GM20000 (cell line): ENCODE measurements at places on chromosomes 7 and 10.
A peak's percentile ranks its signal among the peaks of the same experiment; 100 is the strongest.

GRCh38 chr10:32338262-32338661 is 8.7 kb downstream of the EPC1 start:
- no peak for DNase-seq

GRCh38 chr10:74432841-74433594 is 282.0 kb downstream of the ADK start:
- DNase-seq: no peak

GRCh38 chr10:72354356-72355213 is at the start of gene DNAJB12:
Gene DNAJB12, minus strand, starts transcription at chr10:72354919. Its CDS starts 22 bp downstream, at chr10:72354897.
- peak; percentile 94 for DNase-seq

DNA sequence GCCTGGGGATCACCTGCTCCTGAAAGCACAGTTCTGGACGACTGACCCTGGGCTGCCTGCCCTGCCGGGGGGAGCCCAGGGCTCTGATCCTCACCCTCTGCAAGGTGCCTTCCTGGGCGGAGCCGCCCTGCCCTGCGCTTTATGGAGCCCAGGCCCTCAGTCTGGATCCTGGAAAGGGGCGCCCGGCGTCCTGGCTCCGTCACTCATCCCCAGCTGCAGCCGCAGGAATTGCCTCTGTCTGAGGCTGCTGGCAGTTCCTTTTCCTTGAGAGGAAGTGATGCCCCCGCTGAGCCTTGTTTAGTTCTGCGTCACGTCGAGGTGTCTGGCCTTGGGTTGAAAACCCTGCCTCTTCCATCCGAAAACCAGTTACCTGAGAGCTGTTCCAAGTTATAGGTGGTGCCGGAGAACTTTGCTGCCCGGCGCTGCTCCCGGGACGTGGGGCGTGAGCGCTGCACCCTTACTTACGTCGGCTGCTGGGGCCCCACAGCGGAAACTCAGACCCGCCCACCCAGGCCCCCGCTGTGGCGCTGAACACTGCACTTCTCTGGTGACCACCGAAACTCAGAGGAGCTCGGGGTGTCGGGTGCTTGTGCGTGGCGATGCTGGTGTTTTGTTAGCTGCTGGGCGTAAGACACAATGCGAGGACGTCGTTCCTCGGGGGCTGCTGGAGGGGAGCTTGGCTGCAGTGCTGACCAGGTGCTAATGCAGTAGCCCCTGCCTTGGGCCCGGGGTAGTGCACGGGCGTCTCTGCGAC is 5.4 kb downstream of the MAFK start:
- DNase-seq: no peak

GRCh38 chr10:86123715-86124114 is 242.9 kb downstream of the GRID1 start:
- DNase-seq: no peak

DNA sequence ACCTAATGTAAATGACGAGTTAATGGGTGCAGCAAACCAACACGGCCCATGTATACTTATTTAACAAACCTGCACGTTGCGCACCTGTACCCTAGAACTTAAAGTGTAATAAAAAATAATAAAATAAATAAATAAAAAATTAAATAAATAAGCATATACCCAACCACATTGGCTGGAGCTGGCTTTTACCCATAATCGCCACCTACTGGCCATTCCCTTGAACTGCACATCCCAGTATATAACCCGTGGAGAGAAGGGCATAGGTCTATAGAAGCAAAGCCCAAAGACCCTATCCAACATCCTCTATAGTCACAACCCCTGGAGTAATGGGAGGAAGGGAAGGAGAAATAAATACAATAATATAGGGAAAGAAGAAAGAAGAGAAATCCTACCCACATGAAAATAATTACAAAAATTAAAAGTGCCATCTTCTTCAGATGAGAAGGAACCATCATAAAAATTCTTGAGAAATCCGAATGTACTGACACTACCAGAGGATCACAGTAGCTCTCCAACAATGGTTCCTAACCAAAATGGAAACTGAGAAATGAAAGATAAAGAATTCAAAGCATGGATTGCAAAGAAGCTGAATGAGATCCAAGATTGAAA is 65.6 kb downstream of the TWIST1 start:
- DNase-seq: peak; percentile 44

DNA sequence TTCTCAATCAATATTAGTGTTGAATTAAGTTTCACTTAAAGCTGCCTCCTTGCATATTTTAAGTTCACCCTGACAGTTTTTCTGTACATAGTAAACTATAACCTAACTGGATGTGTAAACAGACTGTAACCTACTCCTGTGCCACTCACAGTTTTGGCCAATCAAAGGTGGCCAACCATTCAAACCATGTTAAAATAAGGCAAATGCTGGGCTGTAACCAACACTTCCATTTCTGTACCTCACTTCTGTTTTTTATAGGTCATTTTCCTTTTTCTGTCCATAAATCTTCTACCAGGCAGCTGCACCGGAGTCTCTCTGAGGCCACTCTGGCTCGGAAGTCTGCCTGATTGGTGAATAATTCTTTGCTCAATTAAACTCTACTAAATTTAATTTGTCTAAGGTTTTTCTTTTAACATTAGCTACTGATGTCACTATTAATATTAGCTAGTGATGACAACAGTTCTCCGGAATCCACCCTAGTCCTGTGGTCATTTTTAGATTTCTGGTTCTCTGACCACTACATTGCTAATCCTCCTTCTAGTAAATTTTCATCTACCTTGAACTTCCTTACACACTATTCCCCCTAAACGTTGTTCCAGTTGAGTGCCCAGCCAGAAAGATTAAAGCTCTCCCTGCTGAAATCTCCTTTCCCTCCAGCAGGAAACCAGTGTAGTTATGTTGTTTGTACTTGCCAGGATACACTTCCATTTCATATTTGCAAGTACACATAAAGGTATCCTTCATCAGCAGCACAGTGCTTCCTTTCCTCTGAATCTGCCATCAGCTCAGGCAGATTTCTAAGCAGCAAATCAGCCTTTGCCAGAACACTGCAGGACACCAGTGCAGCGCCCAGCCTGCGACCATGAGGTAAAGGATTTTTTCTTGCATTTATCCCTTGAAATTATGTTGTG is 18.6 kb upstream of the IFIT2 start:
- DNase-seq: no peak

DNA sequence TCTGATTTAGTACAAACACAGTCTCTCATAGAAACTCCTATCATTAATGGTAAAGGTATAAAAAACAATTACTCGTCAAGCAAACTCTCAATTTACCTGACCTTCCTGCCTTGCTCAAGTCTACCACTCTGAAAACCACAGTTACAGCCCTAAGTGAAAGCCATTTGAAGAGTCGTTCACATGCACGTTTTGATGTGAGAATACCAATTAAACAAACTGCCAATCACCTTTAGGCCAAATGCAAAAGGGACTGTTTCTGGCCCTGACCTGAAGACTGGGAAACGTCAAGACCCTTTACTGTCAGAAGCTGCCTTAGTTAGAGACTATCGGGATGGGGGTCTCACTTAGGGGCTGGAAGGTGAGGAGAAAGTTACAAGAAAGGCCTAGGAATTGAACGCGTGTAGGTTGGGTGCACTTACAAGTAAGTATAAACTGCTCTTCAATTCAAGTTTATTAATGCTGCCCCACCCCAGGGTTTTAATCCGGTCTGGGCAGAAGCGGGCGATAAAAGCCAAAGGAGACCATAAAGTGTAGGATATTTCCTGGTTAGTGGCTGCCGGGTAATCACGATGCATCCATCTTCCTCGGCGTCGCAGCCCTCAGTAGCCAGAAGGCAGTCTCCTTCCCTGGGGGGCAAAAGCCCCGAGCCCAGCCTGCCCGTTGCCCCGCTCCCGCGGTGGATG is 935 bp downstream of the TM9SF3 start:
- peak; percentile 25 for DNase-seq

DNA sequence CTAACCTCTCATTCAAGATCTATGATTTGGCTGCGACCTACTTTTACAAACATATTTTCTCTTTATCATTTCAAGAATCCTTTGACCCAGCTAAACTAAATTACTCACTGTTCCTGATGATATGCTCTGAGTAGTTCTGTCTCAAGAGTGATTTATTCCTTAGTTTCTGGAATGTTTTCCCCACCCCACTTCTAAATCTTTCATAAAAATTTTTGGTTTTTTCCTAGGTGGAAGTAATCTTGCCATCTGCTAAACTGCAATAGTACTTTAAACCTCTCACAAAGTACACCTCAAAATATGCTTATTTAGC is 170.8 kb downstream of the DNAJC1 start:
- no peak for DNase-seq

DNA sequence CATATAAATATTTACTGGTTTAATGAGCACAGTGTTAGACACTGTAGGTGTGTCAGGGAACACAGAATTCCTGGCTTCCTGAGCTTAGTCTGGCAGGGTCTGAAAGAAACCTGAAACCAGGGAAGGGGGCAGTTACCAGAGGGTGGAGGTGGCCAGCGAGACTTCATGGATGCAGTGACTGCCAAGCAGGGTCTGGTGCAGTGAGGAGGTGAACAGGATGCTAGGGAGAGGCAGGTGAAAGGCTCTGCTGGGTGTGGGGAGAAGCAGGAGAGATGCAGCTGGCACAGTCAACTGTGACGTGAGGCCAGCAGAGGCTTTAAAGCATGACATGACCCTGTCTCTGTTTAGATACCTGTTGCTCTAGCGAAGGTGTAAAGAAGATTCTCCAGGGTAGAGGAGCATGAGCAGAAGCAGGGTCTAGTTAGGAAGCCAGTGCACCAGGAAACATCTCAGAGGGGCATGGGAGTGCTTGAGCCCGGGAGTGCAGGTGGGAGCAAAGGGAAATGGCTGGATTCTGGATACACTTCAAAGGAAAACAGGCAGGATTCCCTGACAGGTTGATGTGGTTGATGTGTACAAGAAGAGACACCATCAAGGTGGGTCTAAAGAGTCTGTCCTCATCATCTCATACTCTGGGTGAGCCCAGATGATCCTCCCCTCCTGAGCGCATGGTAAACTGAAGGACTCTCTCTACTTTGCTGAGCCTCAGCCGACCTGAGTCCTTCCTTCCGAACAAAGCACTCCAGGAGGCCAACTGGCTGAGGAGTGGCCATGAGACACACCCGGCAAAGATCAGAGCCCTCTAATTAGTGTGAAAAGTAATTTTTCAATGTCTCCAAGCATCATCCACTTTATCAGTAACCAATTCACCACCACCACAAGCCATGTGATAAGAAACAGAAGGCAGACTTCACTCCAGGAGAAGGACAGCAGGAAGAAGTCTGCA is 186.8 kb downstream of the COBL start:
- no peak for DNase-seq

- DNase-seq: no peak
These were observed 37.8 kb upstream of the SEC61G start for GRCh38 chr7:54796853-54797252.

DNA sequence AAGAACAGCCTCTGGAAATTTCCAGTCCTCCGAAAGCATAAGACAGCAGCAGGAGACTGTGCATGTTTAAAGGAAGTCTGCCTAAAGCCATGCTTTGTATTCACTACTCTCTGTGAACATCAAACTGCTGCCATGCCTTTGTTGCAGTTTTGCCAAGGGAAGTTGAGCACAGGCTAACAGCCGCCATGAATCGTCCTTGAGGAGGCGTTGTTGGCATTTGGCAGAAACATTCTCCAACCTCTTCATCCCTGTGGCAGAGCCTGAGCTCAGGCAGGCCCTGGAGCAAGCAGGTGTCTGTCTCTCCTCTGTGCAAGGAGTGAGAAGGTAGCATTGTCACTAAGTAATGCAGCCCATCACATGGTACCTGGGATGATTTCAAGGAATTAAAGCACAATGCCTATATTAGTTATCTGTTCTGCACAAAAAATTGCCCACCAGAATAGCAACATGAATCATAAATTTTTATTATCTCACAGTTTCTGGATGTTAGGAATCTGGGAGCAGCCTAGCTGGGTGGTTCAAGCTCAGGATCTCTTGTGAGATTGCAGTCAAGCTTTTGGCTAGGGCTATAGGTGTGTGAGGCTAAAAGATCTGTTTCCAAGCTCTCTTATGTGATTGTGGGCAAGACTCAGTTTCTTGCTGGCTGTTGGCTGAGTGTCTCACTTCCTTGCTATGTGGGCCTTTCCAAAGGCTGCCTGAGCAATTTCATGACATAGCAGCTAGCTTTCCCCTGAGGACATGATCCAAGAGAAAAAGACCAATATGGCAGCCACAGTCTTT is 46.5 kb upstream of the KIAA1217 start:
- DNase-seq: no peak

GRCh38 chr10:101666083-101666482 is 28.9 kb downstream of the FBXW4 start:
- DNase-seq: no peak

- peak; percentile 76 for DNase-seq
These were observed 8.8 kb upstream of the INTS1 start for GRCh38 chr7:1512781-1513656.

DNA sequence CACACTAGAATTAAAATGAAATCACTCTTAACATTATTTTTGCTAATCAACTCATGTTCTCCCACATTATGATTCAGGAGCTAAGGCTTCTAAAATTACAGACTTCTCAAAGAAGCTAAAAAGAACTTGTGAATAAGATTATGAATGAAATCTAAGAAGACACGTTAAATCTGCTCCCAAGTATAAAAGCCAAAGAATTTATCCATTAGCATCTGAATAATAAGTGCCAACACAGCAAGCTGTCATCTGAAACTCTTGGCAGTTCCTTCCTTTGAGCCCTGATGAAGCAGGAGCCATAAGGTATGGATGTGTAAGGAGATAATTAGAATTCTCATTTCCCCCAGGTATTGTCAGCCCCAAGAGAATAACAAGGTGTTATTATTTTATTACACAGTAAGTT is 50.3 kb downstream of the TPK1 start:
- DNase-seq: no peak

GRCh38 chr7:104943502-104944343 is 70.3 kb upstream of the KMT2E start:
- DNase-seq: peak; percentile 67

GRCh38 chr7:117186218-117187010 is 136.4 kb downstream of the WNT2 start:
- DNase-seq: no peak

GRCh38 chr7:5704534-5704922 is 76.9 kb downstream of the RNF216 start:
- peak; percentile 61 for DNase-seq

DNA sequence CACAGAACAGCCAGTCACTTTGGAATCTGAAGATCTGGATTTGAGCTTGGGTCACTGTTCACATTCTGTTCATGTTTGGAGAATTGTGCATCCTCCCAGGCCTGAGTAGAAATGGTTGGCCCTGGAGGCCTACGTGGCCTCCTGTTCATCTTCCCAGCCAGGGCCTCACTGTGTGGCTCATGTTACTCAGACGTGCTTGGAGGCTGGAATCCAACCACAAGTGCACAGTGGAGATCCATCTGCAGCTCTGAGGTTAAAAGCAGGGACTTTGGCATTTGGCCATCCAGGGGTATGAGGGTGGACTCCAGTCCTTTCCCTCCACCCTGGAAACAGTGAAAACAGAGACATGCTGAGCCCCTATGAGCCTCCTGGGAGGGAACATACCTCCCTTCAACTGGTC is 709.0 kb upstream of the IGFBP3 start:
- DNase-seq: no peak

GRCh38 chr7:69550991-69551390 is 47.3 kb upstream of the AUTS2 start:
- DNase-seq: no peak

- DNase-seq: no peak
These were observed 447.1 kb downstream of the MDFIC start for GRCh38 chr7:115368998-115369397.
